ENCODE measurements at places on chromosomes 2 and 18.

DNA sequence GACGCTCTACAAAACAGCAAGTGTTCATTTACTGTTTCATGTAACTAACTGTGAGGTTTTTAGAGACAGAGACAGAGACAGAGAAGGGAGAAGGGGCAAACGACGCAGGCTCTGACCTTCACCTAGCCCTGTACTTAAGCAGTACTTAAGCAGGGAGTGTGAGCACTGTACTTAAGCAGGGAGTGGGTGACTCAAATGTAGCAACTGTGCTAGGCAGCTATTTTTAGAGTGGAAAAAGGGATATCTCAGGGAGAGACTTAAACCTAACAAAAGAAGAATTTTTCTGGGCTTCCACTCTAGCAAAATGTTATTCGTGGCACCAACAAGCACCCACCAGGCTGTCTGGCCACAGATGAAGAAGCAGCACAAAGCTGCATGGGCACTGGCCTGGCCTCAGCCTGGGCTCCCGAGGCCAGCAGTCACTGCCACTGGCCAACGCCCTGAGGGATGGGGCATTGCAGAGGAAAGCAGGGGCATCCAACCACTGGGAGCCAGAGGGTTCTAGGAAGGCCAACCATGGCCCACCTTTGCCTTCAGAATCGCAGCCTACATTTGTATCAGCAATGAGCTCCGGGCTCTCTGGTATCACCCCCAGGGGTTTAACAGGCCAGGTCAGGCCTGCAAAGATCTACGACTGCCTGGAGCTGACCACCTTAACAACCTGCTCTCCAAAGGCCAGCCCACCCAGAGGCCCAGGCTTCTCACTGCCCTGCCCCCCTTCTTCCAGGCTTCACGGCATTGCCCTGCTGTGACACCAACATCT lies 154.3 kb downstream of the TTC32 start:
- ATAC-seq = no peak

- ATAC-seq = no peak
Observed at GRCh38 chr2:207200136-207200535, 34.4 kb upstream of the KLF7 start.

- no peak for ATAC-seq
Observed at GRCh38 chr18:35890323-35890722, 82.2 kb upstream of the RMP24 start.

DNA sequence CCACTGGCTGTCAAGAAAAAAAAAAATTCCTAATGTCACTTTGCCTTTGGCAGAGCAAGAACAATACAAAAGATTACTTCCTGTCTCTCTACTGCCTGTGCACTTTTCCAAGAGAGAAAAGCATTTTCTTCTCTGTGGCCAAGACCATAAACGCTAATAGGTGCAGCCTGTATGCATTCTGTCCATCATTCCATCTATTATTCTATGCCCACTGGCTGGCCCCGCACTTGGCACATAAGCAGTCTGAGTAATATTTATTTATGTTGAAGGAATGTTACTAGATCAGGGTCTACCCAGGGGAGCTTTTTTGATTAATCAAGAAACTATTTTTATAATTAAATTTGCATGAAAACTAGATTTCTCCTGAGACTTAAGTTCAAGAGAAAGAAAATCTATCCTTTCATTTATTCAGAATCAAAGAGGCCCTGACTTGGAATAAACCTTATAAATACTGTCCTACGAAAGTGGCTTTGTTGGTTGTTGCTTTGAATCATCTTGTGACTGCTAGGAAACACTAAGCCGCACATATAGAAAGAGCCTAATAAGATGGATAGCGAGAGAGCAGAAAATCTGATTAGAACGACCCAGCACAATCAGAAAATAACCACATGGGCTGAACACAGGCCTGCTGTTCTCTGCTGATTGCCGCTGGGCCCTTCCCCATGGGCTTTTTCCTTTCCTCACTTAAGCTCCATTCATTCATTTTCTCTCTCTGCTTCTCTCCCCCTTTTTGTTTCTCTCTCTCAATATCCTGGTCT lies 59.4 kb downstream of the MMADHC start:
- peak; percentile 47 for ATAC-seq

- no peak for ATAC-seq
Observed at GRCh38 chr2:205776139-205776538, 93.8 kb downstream of the NRP2 start.

DNA sequence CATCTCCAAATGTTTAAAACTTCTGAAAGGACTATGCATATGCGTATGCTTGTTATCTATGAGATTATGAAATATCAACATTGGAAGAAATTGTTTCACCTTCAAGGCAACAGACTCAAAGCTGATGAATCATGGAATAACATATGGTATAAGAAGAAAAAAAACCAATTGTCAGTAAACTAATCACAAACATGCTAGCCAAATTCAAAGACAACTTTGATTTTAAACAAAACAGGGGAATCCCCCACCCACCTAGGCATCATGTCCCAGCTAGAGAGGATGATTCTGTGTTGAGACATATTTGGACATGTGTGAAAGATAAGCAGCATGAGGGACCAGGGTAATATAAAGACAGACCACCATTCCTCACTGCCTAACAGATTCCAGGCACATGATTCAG lies 147.7 kb downstream of the WDPCP start:
- no peak for ATAC-seq

GRCh38 chr18:5415031-5415430 lies 119.5 kb upstream of the ZBTB14 start:
- peak; percentile 63 for ATAC-seq

- ATAC-seq = no peak
Observed at GRCh38 chr18:74773171-74773624, 175.5 kb downstream of the ZNF407 start.

DNA sequence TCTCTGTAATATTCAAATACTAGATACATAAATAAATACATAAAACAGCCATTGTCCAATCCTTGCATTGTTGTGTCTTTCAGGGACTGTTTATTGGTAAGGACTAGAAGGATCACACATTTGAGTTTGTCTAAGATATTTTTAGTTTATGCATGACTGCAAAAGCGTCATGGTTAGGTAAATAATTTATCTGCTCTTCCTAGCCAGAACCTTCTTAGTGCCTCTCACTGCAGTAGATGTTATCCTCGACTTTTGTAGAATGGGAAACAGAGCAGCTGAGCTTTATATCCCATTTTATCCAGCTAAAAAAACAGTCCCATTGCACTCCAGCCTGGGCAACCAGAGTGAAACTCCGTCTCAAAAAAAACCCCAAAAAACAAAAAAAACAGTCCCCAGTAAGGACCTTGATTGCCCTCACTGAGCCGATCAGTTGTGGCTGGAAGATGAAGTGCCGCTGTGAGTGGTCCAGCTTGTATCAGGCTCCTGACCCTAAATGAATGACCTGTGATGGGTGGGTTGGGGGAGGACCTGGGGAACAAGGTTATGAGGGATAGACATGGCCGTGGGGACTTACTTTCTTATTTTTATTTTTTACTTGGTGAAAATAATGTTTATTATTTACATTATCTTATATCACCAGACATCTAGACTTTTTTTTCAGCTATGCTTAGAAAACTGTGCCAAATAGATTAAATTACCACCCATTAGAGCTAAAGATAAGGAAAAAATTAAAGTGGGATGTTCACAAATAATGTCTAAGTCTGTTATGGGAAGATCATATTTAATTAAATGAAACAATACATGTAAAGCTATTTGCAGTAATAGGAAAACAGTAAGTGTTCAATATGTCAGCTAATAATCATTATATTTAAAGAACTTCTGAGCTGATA lies 10.9 kb upstream of the ADAM23 start:
- ATAC-seq = no peak

DNA sequence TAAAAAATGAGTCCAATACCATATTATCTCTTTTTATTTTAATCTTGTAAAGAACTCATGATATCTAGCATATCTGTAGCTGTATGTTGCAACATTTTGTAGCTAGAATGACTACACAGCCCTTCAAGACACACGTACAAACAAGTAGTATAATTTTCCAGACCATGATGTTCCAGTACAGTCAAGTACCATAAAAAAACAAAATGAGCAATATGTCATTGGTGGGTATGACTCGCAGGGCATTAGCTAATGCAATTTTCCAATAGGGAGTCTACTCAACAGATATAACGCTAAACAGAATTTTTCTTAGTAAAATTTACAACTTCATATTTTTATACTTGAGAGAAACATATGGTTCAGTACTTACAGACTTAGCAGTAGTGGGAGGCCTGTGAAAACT lies 53.6 kb upstream of the UGP2 start:
- ATAC-seq = no peak

DNA sequence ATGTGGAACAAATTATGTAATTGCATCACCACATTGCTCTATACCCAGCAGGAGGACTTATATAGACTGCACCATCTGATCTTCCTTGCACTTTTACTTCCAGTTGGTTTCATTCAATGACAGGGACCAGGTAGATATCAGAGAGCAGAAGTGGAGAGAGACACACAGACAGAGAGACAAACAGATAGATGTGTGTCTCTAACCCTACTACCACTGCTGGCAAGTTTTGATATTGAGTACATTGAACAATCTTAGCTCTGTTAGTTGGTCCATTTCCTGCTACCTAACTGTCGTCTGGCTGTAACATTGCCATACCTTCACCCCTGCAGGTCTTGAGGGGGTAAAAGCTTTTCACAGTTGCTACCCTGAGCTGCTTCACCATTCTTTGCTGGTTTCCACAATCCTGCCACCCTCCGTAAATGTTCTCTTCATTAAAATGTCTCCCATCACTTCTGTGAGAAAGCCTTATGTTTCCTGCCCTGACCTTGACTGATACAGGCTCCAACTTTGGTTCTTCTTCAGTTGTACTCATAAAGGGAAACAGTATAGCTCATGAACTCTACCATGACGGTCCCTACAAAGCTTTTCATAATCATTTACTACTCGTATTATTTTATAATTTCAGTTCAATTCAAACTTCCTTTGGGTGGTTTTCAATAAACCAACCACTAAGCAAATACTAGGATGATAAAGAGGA lies 62.3 kb upstream of the ITGA4 start:
- ATAC-seq = no peak

- peak; percentile 63 for ATAC-seq
Observed at GRCh38 chr2:155310589-155310988, 612.1 kb downstream of the KCNJ3 start.

- peak; percentile 86 for ATAC-seq
Observed at GRCh38 chr2:219362524-219363164, 25.1 kb downstream of the DNPEP start.

DNA sequence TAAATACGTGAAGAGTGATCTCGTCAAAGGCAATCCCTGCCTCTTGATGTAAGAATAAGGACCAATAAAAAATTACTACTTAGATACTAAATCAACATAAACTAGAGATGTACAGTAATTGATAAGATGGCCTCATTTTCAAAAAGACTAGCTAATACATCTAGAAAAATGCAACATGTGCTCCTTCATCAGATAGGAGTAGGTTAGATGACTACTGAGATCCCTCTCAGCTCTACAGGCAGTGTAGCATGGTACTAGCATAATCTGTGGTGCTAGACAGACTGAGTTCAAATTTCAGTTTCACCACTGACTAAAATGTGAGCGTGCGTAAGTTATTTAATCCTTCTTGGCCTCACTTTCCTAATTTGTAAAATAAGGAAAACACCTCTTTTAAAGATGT lies 82.6 kb upstream of the FRZB start:
- ATAC-seq = no peak

DNA sequence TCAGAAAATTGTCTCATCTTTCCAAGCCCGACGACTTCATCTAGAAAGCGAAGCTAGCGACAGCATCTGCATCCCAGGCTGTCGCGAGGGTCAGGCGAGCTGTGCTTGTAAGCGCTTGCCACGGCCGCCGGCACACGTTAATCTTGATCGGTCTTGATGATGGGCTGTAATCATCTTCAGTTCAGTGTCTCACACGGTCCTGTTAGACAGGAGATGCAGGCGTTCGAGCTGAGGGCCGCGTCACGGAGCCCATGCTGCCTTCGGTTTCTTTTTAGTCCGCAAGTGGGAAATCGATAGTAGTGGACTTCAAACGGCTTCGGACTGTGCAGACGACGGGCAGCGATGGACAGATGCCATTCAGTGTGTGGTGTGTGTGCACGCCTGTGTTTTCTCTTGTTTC lies 43.6 kb downstream of the ADI1 start:
- no peak for ATAC-seq

DNA sequence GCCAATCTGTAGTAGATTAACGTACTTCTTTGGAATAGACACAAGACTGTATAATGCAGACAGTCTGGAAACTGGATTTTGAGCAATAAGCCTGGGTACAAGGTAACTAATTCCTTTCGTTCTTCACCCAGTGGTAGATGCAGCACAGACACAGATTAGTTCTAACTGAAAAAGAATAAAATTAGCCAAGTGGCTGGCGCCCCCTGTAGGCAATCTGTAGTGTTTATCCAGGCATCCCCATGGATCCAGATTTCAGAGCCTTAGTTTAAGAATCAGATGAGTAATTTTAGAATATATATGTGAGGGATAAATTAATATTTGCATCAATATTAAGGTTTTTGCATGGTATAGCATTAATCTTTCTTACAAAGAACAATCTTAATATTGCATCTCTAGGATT lies 563.9 kb downstream of the DCC start:
- peak; percentile 50 for ATAC-seq

DNA sequence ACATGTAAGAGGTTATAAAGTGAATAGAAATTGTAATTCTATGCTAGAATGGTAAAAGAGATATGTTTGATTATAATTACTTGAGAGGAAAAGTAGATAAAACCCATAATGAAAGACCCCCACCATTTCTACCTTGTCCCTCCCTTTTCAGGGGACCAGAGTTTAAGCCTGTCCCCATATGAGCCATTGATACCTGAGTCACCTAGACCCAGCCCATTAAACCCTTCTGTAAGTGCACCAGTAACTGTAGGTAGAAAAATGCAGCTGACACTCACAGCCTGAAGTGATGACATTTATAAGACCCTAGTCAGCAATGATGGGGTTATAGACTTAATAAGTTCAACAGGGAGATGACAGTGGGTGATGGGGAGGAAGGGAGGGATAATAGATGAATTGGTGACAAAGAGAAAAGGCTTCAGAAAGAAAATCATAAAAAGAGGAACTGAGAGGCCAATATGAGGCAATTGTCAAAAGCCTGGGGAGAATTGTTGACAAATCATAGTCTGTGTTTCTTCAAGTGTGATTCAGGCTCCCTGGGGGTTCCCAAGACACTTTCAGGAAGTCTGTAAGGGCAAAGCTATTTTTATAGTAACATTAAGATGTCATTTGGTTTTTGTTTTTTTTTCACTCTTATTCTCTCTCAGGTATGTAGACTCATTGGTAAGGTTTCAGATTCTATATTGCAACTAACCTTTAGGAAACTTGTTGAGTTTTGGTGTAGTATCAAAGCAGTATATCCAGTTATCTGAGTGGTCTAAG lies 544.2 kb downstream of the SATB2 start:
- no peak for ATAC-seq

GRCh38 chr2:164655336-164655735 lies 34.1 kb upstream of the GRB14 start:
- ATAC-seq = no peak

GRCh38 chr18:59736061-59736460 lies 38.8 kb upstream of the CCBE1 start:
- no peak for ATAC-seq

All from motor neuron (in vitro differentiated cells).